ENCODE measurements at places on chromosomes 4 and X. TPM values are rescaled to one million over a fixed set of nuclear protein-coding genes. Genes with fewer than 3 reads are reported as not detected.

BBS12 gene
- 4.3 TPM for total RNA-seq

RNF212 gene
- 1.6 TPM for total RNA-seq

TLR10 gene
- not detected for total RNA-seq

HSD17B13 gene
- not detected for total RNA-seq

NPY2R gene
- under 0.01 TPM for total RNA-seq

CSTF2 gene
- total RNA-seq: 11.4 TPM

BMP2K gene
- total RNA-seq: 116 TPM

TCEAL5 gene
- total RNA-seq: under 0.01 TPM

C4orf54 gene
- not detected for total RNA-seq

MAN2B2 gene
- total RNA-seq: 11.0 TPM

VCX2 gene
- total RNA-seq: not detected

ARMCX4 gene
- total RNA-seq: 3.1 TPM

FTHL17 gene
- not detected for total RNA-seq

PLAC1 gene
- not detected for total RNA-seq

TREX2 gene
- 2.7 TPM for total RNA-seq

DGKK gene
- not detected for total RNA-seq

CTAG1A gene
- not detected for total RNA-seq

RPA4 gene
- total RNA-seq: 2.6 TPM

RAB40A gene
- 0.39 TPM for total RNA-seq

TMEM144 gene
- 6.6 TPM for total RNA-seq

SCRG1 gene
- total RNA-seq: not detected

HMGB3 gene
- total RNA-seq: 12.1 TPM

SPANXA2 gene
- not detected for total RNA-seq

TMEM35A gene
- total RNA-seq: 1.6 TPM

L1CAM gene
- 0.39 TPM for total RNA-seq

CLIC2 gene
- 15.1 TPM for total RNA-seq

TENM3 gene
- total RNA-seq: 30.1 TPM

TDO2 gene
- total RNA-seq: not detected

NEK1 gene
- 6.6 TPM for total RNA-seq

ETDB gene
- total RNA-seq: not detected

RNF150 gene
- total RNA-seq: 0.39 TPM

PPEF1 gene
- total RNA-seq: not detected

MED12 gene
- total RNA-seq: 24.4 TPM

TNMD gene
- not detected for total RNA-seq

CNGA1 gene
- total RNA-seq: not detected

SMARCA1 gene
- total RNA-seq: 18.0 TPM

GDPD2 gene
- under 0.01 TPM for total RNA-seq

ZDHHC9 gene
- 30.9 TPM for total RNA-seq

CSAG1 gene
- not detected for total RNA-seq

SLC25A5 gene
- 237 TPM for total RNA-seq

NALF2 gene
- not detected for total RNA-seq

ASB12 gene
- total RNA-seq: not detected

CD40LG gene
- total RNA-seq: not detected

CYBB gene
- not detected for total RNA-seq

S100G gene
- not detected for total RNA-seq

PGRMC2 gene
- total RNA-seq: 15.1 TPM

MID1IP1 gene
- total RNA-seq: 93.1 TPM

CXCL6 gene
- 0.59 TPM for total RNA-seq

ZNF157 gene
- not detected for total RNA-seq

IL2 gene
- not detected for total RNA-seq

ETNPPL gene
- total RNA-seq: not detected

RAB41 gene
- total RNA-seq: not detected

PF4V1 gene
- not detected for total RNA-seq

Data from subcutaneous preadipocyte (primary cell).